ENCODE measurements at places on chromosomes 1 and 21.

DNA sequence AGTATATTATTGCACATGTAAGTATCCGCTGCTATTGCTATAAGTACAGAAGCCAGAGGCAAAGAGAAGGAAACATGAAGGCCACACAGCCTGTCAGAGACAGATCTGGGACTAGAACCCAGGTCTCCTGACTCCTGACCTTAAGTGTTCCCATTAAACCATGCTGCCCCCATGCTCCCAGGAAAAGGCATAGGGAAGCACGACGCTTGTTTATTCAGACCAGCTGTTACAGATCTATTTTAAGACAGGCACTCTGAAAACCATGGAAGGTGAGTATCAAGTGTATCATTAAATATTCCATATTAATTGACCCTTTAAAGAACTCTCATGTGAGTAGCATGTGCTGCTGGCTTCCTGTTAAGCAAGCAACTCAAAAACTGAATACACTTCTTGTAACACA lies 11.4 kb downstream of the VAV3 start:
- no peak for DNase-seq

GRCh38 chr21:28928578-28929420 lies 63.9 kb downstream of the LTN1 start:
- no peak for DNase-seq

DNA sequence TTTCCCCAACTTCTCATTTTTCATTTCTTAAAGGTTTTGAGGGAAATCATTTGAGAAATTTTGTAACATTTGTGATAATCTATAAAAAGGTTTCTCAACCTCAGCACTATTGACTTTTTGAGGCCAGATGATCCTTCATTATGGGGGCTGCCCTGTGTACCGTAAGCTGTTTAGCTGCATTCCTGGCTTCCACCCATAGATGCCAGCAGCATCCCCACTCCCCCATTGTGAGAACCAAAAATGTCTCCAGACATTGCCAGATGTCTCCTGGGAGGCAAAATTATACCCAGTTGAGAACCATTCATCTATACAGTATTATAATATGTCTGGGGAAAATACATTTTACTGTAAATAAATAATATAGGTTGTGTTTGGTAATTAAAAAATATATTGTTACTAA lies 146.0 kb downstream of the PBX1 start:
- no peak for DNase-seq

- no peak for DNase-seq
These were observed 146.6 kb downstream of the SPATA46 start for GRCh38 chr1:162230096-162230495.

DNA sequence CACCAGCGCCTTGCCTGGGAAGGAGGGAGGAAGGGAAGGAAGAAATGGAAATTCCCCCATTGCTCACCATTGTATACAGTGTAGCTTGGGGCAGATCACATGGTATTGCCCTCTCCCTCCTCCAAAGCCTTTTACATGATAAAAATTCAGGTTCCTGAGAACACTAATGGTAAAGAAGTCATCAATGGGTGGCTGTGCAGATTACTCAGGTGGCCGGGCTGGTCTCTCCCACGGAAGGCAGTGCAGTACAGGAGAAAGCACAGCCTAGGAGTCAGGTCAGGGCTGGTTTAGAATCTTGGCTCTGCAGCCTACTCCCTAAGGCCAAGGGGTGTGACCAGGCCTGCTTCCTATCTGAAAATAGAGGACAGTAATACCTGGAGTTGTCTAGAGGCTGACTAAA lies 107.9 kb downstream of the SUSD4 start:
- DNase-seq = no peak

DNA sequence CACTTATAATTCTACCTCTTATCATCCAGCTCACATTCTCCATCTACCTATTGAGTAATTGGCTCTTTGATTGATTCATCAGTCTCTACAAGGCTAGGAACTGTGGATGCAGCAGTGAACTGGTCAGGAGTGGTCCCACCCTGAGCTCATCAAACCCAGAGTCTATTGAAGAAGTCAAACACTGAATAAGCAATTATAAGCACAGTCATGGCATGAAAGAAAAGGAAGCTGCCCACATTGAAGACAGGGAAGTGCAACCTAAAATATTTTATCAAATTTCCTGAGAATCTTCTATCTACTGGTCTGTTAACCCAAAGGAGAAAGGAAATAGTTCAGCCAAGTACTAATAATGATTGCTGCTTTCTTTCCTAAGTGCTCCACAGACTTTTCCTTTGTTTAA lies 35.7 kb downstream of the ACP6 start:
- DNase-seq = no peak

DNA sequence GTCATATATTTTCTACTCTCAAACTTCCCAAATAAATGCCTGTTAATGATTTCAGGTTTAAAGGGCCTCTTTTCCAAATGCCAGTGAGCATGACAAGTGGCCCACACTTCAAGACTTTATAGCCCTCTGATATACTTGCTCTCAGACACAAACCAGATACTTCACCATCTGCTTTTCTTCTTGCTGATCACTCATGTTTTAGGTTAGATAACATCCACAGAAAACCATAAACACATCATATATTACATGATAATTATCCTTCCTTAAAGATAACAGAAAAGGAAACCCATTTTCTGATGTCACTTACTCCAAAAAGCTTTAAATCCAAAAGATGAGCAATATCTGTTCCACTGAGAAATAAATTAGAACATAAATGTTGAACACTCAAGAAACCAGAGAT lies 723.5 kb downstream of the LTN1 start:
- DNase-seq = no peak

DNA sequence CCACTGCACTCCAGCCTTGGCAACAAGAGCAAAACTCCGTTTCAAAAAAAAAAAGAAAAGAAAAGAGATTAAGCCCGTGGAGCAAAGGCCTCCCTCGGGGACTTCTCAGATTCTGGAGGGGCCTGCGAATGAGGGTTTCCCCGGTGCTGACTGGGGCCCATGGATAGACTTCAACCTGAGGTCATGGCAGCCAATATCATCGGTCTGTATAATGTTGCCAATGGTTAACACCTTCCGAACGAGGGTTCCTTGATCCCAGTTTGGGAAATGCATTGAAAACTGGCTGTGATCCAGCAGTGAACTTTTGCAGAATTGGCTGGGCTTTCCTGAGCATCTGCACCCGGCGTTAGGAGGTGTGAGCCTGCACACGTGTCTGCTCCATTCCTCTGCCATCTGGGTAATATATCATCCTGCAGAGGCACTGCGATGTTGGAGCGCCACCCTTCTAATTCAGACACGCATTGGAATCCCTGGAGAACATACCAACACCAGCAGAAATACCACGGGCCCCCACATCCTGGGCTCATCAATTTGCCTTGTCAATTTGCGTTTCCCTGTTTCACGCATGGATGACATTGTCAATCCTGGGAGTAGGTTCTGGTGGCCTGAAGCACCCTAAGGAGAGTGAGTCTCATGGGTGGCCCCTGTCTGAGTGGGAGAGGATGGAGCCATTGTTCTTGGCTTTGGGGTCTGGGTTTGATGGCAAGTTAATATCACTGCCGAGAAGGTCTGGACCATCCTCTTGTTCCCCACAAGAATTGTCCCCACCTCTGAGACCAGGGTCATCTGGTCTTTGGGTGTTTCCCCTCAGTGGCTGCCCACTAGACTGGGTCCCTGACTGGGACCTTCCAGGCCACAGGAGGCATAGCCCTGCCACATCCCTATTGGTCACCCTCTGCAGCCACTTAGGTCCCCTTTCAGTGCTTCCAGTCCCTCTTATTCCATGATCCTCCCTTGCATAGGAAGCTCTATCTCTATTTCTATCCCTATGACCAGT lies 441.0 kb downstream of the PTPRU start:
- no peak for DNase-seq

DNA sequence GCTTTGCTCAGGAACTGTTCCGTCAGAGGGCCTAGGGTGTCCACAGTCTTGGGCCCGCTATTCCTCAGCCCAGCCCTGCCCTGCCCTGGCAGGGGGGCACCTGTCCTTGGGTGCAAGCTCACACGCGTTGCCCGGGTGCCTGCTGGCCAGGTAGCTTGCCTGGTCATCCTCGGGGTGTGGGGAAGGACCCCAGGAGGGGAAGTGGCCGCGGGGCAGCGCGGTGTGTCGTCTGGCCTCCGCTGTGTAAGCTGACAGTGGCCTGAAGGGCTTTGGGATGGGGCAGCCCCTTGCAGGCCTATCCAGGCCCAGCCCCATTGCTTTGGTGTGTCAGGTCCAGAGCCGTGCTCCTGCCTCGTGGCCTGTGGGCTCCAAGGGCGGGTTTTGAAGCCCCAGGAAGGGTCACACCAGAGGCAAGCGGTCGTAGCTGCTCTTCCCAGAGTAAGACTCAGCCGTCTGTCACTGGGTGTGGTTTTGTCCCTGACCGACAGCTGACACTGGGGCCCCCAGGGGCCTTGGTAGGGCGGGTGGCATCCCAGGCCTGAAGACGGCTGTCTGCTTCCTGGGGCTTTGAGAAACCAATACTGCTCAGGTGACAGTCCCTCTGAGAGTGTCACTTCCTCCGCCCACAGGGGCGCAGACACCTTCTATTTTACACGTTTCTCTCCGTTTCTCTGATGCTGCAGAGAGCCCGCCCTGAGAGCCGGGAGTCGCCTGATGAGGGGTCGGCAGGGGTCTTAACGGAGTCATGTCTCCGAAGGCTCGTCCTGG lies 72.1 kb downstream of the SKI start:
- DNase-seq = no peak

DNA sequence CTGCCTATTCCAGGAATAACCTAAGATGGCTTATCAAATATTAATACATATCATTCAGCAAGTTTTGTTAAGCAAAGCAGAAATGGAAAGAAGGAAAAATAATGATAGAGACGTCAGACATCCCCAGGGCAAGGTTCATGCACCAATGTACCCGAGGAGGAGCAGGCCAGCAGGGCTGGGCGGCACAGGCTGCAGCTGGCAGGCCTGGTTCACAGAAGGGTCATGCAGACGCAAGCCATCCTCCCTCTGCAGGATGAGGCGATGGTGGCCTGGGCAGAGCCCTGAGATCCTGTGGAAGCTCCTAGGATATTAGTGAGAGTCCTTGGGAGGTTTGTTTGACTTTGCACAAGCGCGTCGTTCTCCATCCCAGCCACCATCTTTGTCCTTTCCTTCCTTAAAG lies 30.0 kb downstream of the BATF3 start:
- DNase-seq = no peak

- DNase-seq = no peak
These were observed 59.1 kb upstream of the SPOCD1 start for GRCh38 chr1:31874942-31875341.

- no peak for DNase-seq
These were observed 98.8 kb downstream of the LBR start for GRCh38 chr1:225329041-225329440.

GRCh38 chr1:239243006-239243405 lies 143.4 kb upstream of the CHRM3 start:
- no peak for DNase-seq

DNA sequence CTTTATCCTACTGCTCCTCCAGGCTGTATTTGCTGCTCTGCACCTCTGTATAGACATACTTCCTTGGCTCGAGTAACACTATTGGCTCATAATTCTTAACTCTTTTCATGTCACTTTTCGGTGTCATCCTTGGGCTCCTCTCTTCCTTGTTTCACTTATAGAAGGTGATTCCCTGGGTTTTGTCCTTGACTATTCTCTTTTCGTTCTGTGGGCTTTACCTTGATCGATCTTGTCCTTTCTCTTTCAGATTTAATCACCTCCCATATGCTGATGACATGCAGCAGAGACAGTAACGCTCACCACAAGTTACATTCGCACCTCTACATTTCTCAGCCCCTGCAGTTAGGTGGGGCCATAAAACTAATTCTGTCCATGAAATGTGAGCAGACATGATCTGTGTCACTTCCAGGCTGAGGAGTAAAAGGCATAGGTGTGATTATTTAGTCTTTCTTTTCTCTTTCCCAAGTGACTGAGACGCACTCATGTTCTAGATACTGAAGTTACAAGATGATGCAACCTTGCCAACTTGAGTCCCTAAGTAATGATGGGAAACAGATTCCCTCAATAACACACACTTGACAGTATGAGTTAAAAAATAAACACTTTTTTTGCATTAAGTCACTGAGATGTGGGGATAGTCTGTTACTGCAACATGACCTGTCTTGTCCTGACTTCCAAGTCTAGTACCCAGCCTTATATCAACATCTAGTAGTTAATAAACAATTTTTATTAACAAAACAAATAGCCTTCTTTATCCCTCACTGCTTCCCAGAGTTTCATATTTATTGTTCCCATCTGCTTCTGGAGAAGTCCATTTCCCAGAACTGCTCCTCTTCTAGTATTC lies 49.9 kb upstream of the HAO2 start:
- no peak for DNase-seq

DNA sequence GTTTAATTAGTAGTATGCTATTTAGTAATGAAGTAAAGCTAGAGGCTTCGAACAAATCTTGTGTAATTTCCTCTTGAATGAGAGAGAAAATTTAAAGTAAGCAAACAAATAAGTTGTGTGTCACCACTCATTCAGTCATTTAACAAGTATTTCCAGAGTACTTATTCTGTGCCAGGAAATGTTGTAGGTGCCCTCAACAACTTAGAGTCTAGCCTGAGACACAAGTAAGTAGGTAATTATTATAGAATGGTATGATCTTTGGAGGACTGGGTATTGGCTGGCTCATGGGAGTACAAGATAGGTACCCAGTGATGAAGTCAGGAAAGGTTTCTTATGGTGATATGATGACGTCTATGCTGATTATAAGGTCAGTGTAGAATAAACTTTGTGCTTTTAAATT lies 17.4 kb upstream of the METTL18 start:
- no peak for DNase-seq

- DNase-seq = peak; percentile 29
These were observed 46.3 kb upstream of the TNFSF18 start for GRCh38 chr1:173097001-173097400.

- DNase-seq = no peak
These were observed 322.5 kb upstream of the ADGRL2 start for GRCh38 chr1:81478219-81478618.

GRCh38 chr1:72530646-72531045 lies 248.3 kb upstream of the NEGR1 start:
- DNase-seq = no peak

DNA sequence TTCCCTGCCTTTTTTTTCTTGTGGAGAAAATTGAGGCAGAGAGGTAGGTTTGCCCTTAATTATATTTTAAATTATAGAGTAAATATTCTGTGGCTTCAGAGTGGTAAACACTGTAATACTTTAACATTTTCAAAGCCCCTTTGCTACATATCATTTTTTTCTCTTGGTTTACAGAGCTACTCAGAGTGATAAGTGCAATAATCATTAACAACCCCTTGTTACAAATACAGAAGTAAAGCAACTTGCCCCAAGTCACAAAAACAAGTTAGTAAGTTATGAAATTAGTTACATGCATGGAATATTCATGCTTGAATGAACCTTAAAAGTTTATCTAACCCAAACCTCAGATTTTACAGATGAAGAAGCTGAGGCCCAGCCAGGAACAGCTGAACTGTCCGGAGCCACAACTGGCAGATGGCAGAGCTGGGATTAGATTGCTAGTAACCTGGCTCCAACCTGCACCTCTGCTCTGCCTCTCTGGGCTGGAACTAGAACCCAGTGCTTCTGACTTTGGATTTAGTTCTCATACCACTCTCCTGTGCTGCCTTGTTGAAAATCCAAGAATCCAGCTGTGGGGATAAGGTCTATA lies 48.7 kb downstream of the TNN start:
- no peak for DNase-seq

GRCh38 chr1:24903560-24903954 lies 26.5 kb downstream of the RUNX3 start:
- DNase-seq = no peak
